ENCODE measurements at places on chromosomes 7 and 10.

GRCh38 chr10:73597346-73597745, 6.2 kb upstream of the USP54 start:
- no peak for DNase-seq

GRCh38 chr10:99565166-99565565, 32.4 kb downstream of the NKX2-3 start:
- DNase-seq, result no peak

DNA sequence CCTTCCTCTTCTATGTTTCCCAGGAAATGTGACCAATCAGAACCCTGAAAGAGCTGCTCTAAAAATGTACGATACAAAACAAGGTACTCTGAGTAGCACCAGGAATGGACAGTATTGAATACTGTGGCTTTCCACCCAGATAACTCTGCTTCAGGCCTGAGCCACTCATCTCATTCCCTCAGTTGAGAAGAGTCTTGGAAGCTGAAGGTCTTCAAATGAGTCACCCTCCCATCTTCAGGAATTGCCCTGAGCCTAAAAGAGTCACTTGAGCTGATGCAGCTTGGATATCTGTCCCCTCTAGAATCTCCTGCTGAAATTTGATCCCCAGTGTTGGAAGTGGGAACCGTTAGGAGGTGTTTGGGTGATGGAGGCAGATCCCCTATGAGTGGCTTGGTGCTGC, 210.4 kb downstream of the DGKI start:
- no peak for DNase-seq

DNA sequence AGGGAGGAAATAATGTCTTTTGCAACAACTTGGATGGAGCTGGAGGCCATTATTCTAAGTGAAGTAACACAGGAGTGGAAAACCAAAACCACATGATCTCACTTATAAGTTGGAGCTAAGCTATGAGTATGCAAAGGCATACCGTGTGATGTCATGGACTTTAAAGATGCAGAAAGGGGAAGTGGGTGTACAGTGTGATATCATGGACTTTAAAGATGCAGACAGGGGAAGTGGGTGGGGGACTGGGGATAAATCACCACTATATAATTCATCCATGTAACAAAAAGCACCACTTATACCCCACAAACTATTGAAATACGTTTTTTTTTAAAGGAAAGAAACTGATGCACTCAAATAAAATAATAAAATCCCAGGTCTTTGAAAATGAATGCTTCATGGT, 29.5 kb downstream of the LYZL2 start:
- DNase-seq, result peak; percentile 48

GRCh38 chr7:5177060-5177459, 13.0 kb upstream of the WIPI2 start:
- no peak for DNase-seq

DNA sequence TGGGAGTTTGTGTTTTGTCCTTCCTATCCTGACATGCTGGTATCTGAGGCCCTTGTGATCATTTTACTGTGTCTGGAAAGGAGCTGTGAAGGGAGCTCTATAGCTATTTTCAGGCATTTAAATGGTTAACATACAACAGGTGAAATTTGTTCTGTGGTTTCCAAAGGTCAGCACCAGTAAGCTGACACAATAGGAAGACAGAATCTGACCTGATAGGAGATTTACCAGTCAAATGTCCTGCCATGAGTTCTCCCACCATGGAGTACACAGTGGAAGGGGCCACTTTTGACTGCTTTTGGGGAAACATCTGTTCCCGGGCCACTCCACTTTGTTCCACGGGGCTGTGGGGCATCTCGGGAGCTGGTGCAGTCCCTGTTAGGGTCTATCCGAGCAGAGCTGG, 17.6 kb downstream of the FKBP6 start:
- DNase-seq, result no peak

DNA sequence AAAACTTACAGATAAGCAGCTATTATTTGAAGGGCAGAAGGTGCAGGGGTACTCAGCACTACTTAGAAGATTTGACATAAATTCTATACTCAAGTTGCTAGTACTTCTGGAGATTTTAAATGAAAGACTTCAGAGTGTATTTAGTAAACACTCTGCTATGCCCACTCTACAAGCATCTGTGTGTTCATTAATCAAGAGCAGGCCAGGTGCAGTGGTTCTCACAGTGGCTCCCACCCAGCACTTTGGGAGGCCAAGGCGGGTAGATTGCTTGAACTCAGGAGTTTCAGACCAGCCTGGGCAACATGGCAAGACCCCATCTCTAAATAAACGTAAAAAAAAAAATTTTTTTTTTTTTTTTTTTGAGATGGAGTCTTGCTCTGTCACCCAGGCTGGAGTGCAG, 38.9 kb upstream of the TOMM7 start:
- no peak for DNase-seq

DNA sequence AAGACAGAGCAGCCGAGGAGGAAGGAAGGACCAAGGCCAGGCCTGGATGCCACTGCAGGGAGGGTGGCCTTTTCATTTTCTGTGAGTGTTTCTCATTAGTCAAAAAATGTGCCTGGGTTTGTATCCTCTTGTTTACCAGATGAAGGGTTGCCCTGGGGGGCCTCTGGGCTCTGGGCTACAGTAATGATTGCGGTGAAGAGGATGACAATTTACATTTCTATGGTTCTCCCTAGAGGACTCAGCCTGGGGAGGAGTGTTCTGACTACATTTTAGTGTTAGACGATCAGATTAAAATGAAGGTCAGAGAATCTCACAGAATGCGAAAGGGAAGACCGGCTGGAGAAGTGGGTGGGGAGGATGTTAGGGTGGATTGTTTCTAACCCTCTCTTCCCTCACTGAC, 108.0 kb upstream of the KMT2C start:
- no peak for DNase-seq

DNA sequence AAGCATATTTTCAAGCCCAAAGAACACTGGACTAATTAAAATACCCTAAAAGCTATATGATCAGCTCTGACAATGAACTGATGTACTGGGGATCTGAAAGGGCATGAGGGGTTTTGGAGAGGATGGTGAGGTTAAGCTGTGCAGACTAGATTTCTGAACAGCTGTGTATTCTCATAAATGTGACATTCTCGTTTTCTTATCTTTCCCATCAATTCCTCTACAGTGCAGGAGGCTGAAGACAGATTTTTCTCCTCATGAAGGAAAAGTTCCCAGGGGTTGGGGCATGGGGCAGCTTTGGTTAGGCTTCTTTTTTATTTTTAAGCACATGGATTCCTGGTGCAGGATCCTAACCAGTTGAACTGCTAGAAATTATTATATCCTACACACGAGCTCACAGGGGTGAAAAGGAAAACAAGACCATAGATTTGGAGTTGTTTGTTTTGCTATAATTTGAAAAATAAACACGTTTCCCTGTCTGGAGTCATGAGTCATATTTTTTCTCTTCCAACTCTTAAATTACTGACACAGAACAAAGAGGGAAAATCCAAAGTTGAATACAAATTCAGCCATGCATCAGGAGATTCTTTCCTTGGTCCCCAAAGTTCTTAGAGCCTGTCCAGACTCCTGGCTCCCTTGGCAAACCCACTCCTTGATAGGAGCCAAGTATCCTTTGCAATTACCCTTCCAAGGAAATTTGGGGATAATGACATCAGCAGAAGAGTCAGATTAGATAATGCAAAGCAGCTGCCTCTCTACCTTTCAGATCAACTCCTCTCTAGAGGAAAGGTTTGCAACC, 147.7 kb upstream of the NPVF start:
- DNase-seq, result no peak

DNA sequence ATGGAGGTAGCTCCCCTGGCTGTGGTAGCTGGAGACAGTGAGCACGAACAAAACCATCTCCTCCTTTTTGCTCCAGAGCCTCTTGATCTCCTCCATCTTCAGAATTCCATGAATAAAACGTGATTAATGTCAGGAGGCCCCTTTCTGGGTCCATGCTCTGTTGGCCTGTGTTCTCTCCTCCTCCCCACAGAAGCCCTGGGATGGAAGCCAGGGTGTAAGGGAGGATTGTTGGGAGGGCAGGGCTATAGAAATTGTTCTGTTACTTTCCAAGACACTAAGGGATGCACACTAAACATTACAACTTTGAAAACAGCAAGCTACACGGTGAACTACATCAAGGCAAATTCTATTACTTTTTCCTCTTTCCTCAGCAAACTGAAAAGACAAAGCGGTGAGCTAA, 96.3 kb downstream of the RNF216 start:
- no peak for DNase-seq

DNA sequence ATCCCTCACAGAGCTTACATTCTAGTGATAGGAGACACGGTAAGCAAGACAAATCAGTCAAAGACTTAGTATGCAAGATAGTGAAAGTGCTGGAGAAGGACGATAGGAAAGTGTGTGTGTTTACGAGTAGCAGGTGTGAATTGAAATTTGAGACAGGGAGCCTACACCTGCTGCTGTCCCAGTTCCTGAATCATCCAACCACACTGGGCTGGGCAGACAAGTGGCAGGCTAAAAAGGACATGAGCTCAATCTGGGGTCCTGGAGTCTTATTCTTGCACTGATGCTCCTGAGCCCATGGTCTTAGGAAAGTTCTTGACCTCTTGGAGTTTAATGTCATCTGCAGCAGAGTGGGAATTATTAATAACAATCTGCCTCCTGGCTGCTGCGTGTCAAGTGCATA, 16.2 kb downstream of the RBP3 start:
- DNase-seq, result no peak

- DNase-seq, result peak; percentile 82
Measured at GRCh38 chr10:29658984-29659965, 24.5 kb upstream of the SVIL start.

- no peak for DNase-seq
Measured at GRCh38 chr7:90777041-90777440, 180.9 kb downstream of the CDK14 start.

DNA sequence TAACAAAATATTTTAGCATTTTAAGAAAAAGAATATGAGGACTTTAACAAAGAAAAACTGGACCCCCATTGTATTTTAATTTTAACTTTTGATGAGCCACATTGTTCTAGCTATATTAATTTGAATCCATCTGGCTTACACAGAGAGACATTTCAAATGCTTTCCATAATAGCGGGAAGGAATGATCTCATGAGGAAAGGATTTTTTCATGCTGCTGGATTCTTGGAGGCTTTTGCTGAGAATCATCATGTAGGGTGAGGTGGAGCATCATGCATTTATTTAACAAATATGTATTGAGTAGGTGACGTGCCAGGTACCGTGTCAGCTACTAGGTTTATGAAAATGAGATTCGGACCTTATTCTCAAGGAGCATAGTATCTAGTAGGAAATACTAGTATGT, 1006.3 kb downstream of the SORCS1 start:
- no peak for DNase-seq

DNA sequence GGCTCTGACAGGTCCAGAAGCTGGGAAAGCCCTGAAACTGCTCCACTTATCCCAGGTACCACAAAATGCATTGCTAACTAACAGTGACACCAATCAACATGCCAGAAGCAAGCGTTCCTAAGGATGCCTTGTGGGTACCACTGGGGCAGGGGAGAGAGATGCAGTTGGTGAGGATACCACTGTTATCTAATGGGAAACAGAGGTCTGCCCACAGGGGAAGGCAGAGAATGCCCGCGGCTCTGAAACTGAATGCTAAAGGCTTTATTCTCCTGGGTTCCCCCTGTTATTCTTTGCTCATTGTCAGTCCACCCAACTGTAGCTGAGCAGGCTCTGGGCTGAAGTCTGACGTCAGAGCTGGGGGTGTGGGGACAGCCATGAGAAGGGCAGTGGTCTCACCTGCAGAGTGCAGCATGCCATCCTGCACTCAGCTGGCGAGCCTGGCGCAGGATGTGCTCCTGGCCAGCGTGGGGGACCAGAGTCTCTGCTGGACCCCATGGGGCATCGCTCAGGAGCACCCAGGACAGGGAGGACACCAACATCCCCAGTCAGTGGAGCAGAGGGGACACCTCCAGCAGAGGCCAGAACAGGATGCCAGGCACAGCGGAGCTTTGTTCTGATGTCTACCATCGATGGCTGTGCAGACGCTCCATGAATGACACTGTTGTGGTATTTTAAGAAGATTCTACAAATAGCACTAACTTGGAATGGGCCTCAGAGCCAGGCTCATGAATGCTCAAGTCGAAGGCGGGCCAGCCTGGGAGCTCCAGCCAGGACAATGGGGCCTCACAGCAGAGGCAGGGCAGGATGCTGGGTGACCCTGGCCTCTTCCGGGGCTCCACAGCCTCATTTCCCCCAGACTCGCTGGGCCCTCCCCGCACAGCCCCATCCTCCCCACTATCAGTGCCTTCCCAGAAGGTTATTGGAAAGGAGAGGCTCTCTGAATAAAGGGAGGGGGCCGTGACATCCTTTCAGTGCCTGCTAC, 95.8 kb downstream of the ARHGAP22 start:
- no peak for DNase-seq
